Stimulated activated CD4-positive, alpha-beta T cell treated with anti-CD3 and anti-CD28 coated beads, Interleukin-1b, Interleukin-23, amount 100 ng/mL, for 1 hour (primary cell): ENCODE measurements at places on chromosomes 4 and X.

GRCh38 chr4:158775091-158775651 lies 6.3 kb downstream of the FNIP2 start:
- no peak for DNase-seq

- no peak for DNase-seq
Observed at GRCh38 chr4:14184265-14184664, 556.7 kb upstream of the BOD1L1 start.

DNA sequence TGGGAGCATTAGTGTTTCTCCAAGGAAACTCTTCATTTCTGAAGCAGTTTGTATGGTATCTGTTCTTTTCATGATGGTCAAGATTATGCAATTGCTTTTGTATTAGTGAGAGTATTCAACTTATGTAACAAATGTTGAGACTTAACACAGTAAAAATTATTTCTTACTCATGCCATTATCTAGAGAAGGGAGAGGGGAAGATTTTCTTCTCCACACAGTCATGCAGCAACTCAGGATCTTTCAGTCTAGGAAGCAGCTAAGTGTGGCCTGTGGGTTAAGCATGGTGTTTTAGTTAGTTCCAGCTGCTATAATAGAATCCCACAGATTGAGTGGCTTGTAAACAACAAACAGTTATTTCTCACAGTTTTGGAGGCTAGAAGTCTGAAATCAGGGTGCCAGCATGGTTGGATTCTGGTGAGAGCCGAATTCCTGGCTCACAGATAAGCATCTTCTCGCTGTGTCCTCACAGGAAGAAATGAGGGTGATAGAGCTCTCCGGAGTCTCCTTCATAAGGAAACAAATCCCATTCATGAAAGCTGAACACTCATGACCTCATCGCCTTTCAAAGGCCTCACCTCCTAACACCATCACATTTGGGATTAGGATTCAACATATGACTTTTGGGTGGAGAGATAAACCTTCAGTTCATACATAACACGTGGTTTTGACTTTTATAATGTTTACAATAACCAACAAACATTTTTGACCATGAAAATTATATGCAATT lies 101.2 kb downstream of the FRMPD4 start:
- no peak for DNase-seq

- DNase-seq: no peak
Observed at GRCh38 chr4:108834166-108834834, 71.4 kb upstream of the ETNPPL start.

GRCh38 chr4:86326400-86326799 lies 33.5 kb downstream of the MAPK10 start:
- no peak for DNase-seq

DNA sequence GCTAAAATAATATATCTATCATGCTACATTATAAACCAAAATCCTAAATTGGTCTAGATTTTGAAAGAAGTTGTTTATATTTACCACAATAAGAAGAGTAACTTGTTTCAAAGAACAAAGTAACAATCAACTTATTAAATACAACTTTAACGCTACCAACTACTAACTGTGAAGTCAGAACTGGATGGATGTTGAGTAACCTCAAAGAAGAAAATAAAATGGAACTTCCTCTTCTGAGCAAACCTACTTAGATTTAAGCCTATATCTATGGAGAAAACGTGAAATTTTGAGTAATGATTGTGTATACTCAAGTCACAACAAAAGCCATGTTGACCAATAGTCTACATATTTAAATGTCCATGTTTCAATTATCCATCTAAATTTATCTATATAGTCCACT lies 25.7 kb downstream of the SH3RF1 start:
- DNase-seq: no peak

GRCh38 chrX:15373976-15374375 lies 10.2 kb downstream of the VEGFD start:
- no peak for DNase-seq

GRCh38 chrX:41480508-41481260 lies 33.5 kb downstream of the NYX start:
- DNase-seq: no peak

GRCh38 chr4:10288830-10289537 lies 168.2 kb downstream of the ZNF518B start:
- no peak for DNase-seq

DNA sequence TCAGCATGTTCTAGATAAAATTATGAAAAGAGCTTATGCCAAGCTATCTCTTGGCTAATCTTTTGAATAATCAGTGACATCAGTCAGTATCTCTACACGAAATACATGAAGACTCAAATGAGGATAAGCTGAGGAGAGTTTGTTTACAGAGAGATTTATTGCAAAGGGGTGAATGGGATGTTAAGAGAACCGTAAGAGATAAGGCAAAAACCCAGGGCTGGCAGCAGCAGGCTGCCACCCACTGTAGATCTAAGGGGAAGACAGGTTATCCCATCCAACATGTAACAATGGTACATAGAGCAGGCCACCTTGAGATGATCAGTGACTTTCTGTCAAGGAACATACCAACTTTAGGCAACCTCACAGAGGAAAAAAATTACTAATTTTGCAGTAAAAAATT lies 432.1 kb upstream of the NR3C2 start:
- DNase-seq: no peak

GRCh38 chr4:163419074-163419473 lies 54.5 kb downstream of the TKTL2 start:
- DNase-seq: no peak

DNA sequence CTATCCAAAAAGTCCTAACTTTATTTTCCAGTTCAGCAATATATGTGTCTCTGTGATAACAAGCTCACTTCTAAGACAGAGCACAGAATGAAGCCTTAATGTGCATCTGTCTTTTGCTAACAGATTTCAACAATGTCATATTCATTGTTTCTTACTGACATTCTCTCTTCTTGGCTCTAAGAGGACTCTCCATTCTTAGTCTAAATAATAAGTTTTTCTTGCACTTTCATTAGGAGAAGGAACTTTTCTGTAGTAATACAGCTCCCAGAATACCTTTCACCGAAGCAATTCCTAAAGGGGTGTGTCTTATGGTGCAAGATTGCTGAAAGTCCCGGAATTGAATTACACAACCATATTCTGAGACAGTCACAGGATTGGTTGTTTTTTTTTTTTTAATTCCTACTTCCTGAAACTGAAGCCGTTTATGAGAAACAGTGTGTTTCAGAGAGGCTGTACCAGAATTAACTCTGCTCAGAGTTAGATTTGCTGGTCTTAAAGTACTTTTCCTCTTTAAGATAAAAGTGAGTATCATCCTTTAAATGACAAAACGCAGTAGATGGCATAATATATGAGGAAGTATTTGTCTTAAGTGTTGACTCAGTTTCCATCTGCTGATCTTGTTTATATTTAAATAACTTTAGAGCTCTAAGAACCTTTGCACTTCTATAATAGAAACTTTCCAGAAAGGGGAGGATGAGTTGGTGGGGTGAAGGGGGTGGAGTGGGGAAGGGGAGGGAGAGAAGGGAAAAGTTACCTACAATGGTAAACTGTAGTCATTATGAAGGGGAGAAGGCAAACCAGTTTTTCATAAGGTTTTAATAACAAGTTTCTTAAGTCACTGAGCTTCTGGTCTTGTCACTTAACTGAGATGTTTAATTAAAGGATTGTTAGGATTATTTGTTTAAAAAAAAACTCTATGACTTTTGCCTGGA lies at the start of gene ALPK1:
Gene ALPK1, plus strand, starts transcription at position 421 of the 932 bp plus-strand sequence.
- no peak for DNase-seq
